NCI-H2227 treated with DMSO at 0.1 percent for 48 hours (cell line): ENCODE measurements at places on chromosomes 3 and 15.

- DNase-seq = no peak
These were observed 3.7 kb downstream of the KPNA1 start for GRCh38 chr3:122510878-122511535.

DNA sequence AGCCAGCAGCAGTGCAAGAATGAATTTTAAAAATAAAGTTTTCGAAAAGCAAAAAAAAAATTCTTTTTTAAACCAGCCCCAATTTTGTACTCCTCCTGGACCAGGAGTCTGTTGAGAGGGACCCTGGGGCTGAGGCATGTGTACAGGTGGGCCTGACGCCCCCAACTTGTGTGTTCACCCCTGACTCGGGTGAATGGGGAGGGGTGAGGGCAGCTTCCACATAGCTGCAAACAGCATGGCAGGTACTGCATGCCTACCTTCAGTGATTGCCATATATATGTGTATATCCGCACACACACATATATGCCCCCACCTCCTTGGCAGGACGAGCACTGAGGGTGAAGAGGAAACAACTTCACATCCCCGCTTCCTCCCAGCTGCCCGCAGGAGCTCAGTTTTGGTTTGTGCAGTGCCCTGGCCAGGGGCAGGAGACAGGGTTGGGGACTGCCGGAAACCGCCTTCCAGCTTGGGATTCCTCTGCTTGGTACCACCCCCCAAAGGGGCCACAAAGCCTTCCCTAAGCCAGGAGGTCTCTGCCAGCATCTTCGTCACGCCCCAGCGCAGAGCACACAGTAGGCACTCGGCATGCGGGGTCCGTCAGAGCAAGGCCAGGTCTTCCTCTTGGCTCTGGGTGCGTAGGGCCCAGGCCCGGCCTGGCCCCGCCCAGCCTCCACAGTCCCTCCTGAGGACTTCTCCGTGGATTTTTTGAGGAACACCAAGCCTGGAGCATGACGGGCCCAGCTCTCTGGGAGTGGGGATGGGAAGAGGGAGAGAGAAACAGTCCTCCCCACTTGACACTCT lies 61.8 kb upstream of the RPL32 start:
- no peak for DNase-seq

DNA sequence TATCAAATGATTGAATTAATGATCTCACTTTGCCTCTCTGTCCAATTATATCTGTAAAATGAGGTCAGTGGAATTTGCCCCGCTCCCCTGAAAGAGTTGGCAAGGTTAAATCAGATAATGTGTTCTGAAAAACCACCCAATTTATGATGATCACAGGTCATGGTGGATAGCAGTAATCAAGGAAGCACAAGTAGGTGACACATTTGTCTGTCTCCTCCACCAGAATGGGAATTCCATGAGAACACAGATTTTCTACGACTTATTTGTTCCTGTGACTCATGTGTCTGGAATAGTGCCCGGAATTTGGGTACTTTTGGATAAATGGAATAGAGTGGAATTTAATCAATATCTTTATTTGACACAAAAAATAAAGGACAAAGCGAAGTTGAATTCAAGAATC lies 220.9 kb upstream of the SUCLG2 start:
- no peak for DNase-seq

DNA sequence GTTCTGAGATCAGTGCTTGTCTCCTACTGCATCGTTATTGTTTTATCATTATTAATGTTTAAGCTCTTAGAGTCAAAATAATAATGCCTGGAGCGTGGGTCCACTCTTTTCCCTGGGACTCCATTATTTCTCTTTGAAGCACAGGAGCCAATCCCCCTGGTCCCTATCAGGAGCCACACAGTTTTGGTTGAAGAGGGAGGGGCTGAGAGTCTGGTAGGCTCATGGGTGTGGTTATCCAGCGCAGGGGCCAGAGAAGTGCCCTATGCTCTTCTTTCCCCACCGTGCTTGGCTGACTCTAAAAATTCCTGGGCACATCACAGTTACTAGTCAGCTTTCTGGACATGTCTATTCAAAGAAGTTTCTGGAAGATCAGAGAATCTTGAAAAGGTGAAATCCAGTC lies 121.5 kb downstream of the DNAJB8 start:
- no peak for DNase-seq

DNA sequence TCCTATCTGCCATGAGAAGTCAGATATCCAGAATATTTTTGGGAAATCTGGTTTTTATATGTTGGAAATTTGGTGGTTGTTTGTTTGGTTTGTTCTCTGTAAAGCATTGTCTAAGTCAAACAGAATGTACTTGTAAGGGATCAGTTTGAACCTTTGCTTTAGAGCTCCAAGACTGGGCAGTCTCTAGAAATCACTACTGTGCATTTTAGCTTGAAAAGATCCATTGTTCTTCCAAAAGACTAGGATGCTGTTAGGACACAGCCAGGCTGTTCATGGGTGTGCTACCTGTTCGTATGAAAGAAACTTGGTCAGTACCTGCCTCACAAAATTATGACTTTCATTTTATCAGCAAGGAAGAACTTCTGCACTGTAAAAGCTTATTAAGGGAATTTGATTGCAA lies 182.6 kb downstream of the WDR72 start:
- DNase-seq = no peak

GRCh38 chr3:3689601-3690375 lies 109.4 kb upstream of the LRRN1 start:
- no peak for DNase-seq

DNA sequence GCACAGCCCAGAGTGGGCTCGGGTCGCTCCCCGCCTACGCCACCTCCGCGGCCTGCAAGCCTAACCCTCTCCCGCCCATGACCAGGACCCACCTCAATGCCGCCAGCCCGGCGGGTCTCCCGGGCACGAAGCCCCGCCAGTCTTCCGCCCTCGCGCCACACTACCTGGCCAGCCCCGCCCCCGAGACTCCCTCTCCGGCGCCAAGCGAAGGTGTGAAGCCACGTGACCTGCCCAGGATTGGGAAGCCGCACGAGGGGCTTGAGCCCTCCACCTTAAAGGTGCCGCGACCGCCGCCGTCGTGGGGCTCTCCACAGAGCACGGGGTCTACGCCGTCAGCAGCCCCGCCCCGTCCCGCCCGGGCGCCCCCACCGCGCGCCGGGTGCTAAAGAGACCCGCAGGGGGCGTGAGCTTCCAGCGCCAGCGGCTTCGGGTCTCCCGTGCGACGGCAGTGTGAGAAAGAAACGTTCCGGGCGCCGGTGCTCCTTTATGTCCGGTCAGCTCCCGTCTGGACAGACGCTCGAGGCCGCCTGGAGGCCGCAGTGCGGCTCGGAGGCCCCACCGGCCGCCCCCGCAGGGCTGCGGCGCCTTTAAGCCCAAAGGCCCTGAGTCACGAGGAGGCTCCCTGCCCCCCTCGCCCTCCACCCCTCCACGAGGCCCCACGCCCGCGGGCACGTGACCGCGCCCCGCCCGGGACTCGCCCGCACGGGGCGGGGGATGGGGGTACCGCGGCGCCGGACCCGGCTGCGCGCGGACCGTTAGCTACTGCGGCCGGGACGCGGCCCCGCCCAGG lies at the start of gene CPEB1:
Gene CPEB1 (minus strand): TSS at position 319 of the 790 bp plus-strand sequence. CDS start 18,904 bp downstream, outside the sequence.
- DNase-seq = peak; percentile 42

DNA sequence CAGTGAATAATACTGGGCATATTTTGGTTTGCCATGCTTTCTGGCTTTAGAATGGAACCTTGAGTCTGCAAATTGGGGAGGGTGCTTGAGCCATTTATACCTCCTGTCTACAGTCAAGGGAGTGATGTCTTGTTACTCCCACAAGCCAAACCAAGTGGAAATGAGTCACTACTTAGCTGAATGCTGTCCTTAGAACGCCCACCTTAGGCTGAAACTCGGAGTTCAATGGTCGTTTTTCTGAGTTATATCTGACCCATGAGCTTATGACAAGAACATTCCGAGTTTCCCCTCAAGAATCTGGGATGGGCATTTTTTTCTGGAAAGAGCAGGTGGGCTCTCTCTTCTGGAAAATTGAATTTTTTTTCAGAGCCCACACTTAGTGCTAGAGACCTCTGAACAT lies 17.4 kb upstream of the CLDN18 start:
- no peak for DNase-seq
